PC-9 (cell line): ENCODE measurements at places on chromosomes 1 and 21. TPM values are rescaled to one million over a fixed set of nuclear protein-coding genes. Genes with fewer than 3 reads are reported as not detected.
A peak's percentile ranks its signal among the peaks of the same experiment; 100 is the strongest.

Gene CNIH3
- 7.4 and 8.4 TPM in 2 replicates for total RNA-seq

DNA sequence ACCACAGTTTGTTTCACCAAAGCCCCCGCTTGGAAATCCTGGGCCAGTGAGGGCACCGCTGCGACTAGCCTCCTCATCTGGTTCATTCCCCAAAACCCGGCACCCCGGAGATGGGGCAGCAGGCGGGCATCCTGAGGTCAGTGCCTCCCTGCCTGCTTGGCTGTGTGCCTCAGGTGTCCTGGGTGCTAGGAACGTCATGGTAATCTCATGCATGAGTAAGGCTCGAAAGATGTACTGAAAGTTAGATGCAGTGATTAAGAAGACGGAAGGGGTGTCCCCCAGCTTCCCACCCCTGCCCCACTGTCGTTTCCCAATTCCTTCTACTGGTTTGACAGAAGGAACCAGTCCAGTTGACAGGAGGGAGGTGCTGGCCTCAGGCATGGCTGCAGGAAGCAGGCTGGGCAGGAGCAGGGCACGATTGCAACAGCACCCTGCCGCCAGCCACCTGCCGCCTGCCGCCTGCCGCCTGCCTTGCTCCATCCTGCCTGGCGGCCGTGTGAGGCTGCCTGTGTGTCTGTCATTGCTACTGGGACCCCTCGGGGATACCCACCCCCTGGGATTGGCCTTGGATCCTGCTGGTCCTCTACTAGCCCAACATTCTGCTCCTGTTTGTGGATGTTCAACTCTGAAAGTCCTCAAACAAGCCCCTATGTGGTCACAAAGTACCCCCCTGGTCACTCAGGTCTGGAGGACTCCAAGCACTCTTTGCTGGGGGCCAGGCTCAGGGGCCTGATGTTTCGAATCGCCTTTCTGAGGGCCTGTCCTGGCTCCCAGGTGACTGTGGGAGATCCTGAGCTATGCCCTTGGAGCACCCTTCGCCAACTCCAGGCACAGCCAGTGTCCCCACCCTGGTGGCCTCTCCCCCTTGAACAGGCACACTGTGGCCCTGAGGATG, 73.0 kb upstream of the IFFO2 start:
- peak; percentile 91 for DNase-seq

Gene SPATA17
- 2.9 and 8.9 TPM in 2 replicates for total RNA-seq

GRCh38 chr1:118145721-118146120, 39.3 kb downstream of the SPAG17 start:
- no peak for DNase-seq

Gene CTSS
- total RNA-seq, result 6.3 and 7.2 TPM in 2 replicates

Gene APH1A
- total RNA-seq, result 152 and 173 TPM in 2 replicates

GRCh38 chr1:7479571-7479970, 291.5 kb upstream of the VAMP3 start:
- no peak for DNase-seq

Gene CYP2J2
- 1.6 and 2.1 TPM in 2 replicates for total RNA-seq

DNA sequence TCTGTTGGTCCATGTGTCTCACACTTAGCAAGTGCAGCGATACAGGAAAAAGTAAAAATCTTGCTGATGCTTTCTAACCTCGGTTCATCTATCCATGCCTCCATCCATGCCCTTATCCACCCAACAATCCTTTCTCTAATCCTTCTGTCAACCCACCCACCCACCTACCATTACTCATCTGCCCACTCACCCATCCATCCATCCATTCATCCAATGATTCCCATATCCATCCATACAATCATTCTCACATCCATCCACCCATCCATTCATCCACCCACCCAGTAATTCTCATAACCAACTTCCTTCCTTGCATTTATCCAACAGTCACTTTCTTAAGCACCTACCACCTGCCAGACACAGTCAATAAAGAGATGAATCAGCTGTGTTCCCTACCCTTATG, 6.1 kb upstream of the IGSF21 start:
- no peak for DNase-seq

GRCh38 chr1:150577557-150578271, 1.7 kb downstream of the MCL1 start:
- DNase-seq, result no peak

Gene SLFNL1
- 0.35 and 0.41 TPM in 2 replicates for total RNA-seq

DNA sequence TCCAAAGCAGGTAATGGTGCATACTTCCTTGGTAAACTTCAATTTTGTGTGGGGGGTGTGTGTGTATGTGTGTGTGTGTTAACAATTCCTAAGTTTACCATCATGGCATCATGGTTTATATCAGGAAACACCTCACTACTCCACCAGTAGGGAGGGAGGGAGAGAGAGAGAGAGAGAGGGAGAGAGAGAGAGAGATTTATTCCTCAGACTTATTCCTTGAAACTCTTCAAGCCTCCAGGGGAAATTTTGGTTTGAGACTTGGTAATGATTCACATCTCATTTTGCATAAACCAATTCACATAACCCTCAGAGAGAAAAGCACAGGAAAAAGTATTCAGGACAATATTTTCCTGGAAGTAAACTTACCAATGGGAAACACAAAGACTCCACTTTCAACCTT, 115.0 kb downstream of the TTLL7 start:
- no peak for DNase-seq

Gene CITED4
- 67.5 and 98.2 TPM in 2 replicates for total RNA-seq

DNA sequence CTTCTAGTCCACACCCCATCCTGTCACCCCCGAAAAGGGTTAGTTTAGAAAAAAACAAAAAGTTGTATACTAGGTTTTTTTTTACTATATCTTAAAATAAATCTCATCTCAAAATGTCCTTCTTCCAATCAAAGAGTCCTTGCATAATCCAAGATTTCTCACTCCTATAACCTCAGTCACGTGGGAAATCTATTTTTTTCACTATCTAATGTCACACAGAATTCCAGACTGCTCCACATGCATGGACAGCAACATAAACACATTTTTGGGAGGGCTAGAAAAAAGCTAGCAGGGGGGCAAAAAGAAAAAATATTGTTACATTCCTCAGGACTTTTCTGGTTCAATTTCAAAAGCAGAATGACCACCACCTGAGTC, 39.3 kb downstream of the TGFBR3 start:
- no peak for DNase-seq
